ENCODE measurements at places on chromosomes 13 and 19. TPM values are rescaled to one million over a fixed set of nuclear protein-coding genes. Genes with fewer than 3 reads are reported as not detected.
A peak's percentile ranks its signal among the peaks of the same experiment; 100 is the strongest.

OR10H1 gene
- not detected for total RNA-seq

PSG6 gene
- not detected for total RNA-seq

CADM4 gene
- total RNA-seq, result 21.1 TPM

KLK14 gene
- total RNA-seq, result not detected

NLRP11 gene
- total RNA-seq, result not detected

GRCh38 chr13:21147827-21148226, 28.5 kb downstream of the SKA3 start:
- DNase-seq, result no peak
- H3K27me3 ChIP-seq, result peaks cover 2% of the 10 kb centered on the region
- H3K4me3 ChIP-seq, result no peak overlapping the region
- H3K36me3 ChIP-seq, result peaks cover 15% of the 10 kb centered on the region
- peaks cover 8% of the 10 kb centered on the region for H3K4me1 ChIP-seq

DNA sequence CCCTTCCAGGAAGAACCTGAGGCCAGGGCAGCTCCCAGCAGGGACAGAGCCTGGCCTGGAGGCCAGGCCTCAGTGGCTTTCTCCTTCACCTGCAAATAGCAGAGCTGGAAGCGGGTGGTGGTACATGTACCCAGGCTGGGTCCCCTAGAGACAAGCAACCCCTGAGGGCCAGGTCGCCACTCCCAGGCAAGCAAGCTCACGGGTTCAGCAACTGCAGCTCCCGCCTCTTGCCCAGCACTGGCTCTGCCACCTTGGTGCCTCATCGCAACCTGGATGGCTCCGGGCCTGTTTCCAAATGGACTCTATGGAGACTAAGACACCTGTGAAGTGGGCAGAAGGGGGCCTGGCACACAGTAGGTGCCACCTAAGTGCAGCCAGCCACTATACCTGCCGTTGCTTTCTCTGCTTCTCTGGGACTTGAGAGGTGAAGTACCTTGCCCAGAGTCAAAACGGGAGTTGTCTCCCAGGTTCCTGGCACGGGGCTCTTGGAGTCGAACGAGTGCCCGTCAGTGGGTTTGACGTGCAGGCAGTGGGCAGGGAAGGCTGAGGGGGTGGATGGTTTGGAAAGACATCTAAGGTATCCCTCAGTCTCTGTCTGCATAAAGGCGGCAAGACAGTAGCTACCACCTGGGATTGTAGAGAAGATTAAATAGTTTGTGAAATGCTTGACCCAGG, 2.4 kb upstream of the PLPP2 start:
- H3K4me1 ChIP-seq, result peaks cover 5% of the 10 kb centered on the region
- H3K4me3 ChIP-seq, result no peak overlapping the region
- H3K27ac ChIP-seq, result no peak overlapping the region
- H3K27me3 ChIP-seq, result peaks cover 12% of the 10 kb centered on the region
- peaks cover 3% of the 10 kb centered on the region for H3K36me3 ChIP-seq
- no peak for DNase-seq

GRCh38 chr19:32202244-32202643, 143.2 kb upstream of the ZNF507 start:
- H3K27ac ChIP-seq, result no peak overlapping the region
- H3K4me3 ChIP-seq, result no peak overlapping the region
- DNase-seq, result no peak
- no peaks in the 10 kb centered on the region for H3K36me3 ChIP-seq

DNA sequence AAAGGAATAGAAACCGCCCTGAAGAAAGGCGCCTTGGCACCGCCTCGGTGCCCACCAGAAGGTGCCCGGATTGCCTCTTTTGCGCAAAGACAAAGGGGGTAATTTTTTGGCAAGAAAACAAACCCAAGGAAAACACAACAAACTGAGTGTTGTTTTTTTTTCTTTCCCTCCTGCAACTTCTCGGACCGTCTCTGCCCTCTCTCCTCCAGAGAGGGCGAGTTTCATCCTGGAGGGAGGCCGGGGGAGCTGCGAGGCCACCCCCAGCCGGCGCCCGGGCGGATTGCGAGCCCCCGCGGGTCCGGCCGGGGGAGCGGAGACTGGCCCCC, 2.3 kb downstream of the ZNF536 start:
- peaks cover 16% of the 10 kb centered on the region for H3K27me3 ChIP-seq
- no peak overlapping the region for H3K4me3 ChIP-seq
- no peak overlapping the region for H3K27ac ChIP-seq

- H3K4me3 ChIP-seq, result no peak overlapping the region
- peak overlapping the region; percentile 13 for H3K27ac ChIP-seq
- H3K36me3 ChIP-seq, result no peaks in the 10 kb centered on the region
- peaks cover 5% of the 10 kb centered on the region for H3K27me3 ChIP-seq
- DNase-seq, result no peak
- H3K4me1 ChIP-seq, result peaks cover 2% of the 10 kb centered on the region
These were observed 6.9 kb upstream of the AP1M2 start for GRCh38 chr19:10593820-10594637.

- H3K4me3 ChIP-seq, result no peak overlapping the region
- DNase-seq, result no peak
- no peaks in the 10 kb centered on the region for H3K4me1 ChIP-seq
- H3K27me3 ChIP-seq, result peaks cover 2% of the 10 kb centered on the region
- no peaks in the 10 kb centered on the region for H3K36me3 ChIP-seq
- H3K27ac ChIP-seq, result no peak overlapping the region
These were observed 595.8 kb downstream of the PCDH9 start for GRCh38 chr13:66634384-66634783.

GRCh38 chr13:95226932-95227695, 74.1 kb downstream of the ABCC4 start:
- DNase-seq, result no peak
- H3K4me1 ChIP-seq, result peaks cover 19% of the 10 kb centered on the region
- H3K4me3 ChIP-seq, result no peak overlapping the region
- H3K36me3 ChIP-seq, result no peaks in the 10 kb centered on the region
- H3K27ac ChIP-seq, result no peak overlapping the region

- no peak overlapping the region for H3K27ac ChIP-seq
- H3K36me3 ChIP-seq, result peaks cover 16% of the 10 kb centered on the region
- no peak for DNase-seq
- peak overlapping the region; percentile 47 for H3K4me3 ChIP-seq
- H3K4me1 ChIP-seq, result peaks cover 33% of the 10 kb centered on the region
- H3K27me3 ChIP-seq, result peaks cover 21% of the 10 kb centered on the region
These were observed 40.2 kb downstream of the TSSK6 start for GRCh38 chr19:19475015-19475765.

DNA sequence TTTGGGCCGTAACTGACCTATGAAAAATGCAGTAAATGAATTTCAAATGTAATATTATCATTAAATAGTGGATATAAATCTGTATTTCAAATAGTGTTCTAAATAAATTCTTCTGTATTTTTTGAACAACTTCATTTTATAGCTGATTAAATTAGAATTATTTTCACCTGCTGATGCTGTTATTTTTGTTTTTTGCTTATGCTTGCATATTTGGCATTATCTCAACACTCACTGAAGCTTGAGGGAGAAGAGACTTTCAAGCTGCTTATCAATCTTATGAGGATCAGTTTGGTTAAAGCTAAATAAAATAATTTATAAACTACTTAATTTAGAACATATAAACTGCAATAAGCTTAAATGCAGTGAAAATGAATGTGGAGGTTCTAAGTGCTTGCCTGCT, 251.3 kb upstream of the PCDH9 start:
- H3K4me1 ChIP-seq, result no peaks in the 10 kb centered on the region
- no peak overlapping the region for H3K27ac ChIP-seq
- no peaks in the 10 kb centered on the region for H3K36me3 ChIP-seq
- H3K4me3 ChIP-seq, result no peak overlapping the region
- peaks cover 2% of the 10 kb centered on the region for H3K27me3 ChIP-seq

GRCh38 chr13:29905845-29906244, 55.4 kb upstream of the UBL3 start:
- no peak overlapping the region for H3K27ac ChIP-seq
- H3K4me1 ChIP-seq, result peaks cover 4% of the 10 kb centered on the region
- H3K27me3 ChIP-seq, result no peaks in the 10 kb centered on the region
- no peak for DNase-seq

DNA sequence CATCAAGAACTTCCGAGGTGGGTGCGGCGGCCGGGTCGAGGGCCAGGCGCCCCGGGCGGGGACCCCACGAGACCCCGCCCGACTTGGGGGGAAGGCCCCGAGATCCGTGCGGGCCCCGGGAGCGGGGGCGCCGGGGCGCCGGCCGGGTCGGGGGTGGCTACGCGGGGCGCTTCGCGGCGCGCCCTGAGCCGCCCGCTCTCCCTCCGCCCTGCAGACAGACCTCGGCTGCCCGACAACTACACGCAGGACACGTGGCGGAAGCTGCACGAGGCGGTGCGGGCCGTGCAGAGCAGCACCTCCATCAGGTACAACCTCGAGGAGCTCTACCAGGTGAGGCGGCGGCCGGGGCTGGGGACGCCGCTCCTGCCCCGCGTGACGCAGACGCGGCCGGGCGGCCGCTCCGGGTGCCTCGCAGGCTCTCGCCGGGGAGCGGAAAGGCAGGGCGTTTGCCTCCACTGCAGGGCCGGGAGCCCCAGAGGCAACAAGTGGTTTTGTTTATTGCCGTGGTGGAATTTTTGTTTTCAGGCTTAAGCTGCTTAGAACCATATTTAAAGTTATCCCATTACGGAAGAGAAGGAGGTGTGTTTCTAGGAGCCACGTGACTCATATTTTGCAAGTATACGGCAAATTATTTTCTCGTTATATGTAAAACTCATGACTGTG, 477 bp downstream of the CUL4A start:
- peak overlapping the region; percentile 84 for H3K27ac ChIP-seq
- peaks cover 9% of the 10 kb centered on the region for H3K36me3 ChIP-seq
- peak overlapping the region; percentile 91 for H3K4me3 ChIP-seq

GRCh38 chr19:15727724-15728123, at the start of gene OR10H2:
OR10H2 (plus strand) TSS chr19:15728024; CDS start chr19:15728044, 20 bp downstream.
- DNase-seq, result no peak
- peaks cover 10% of the 10 kb centered on the region for H3K36me3 ChIP-seq
- no peaks in the 10 kb centered on the region for H3K4me1 ChIP-seq
- no peak within 1 kb of the TSS for H3K4me3 ChIP-seq
- H3K27me3 ChIP-seq, result peaks cover under 1% of the 10 kb centered on the region

All from endothelial cell (in vitro differentiated cells).